ENCODE measurements at places on chromosomes 16 and 17.

GRCh38 chr16:1729026-1729425 is 23.0 kb downstream of the MAPK8IP3 start:
- DNase-seq = no peak

- no peak for DNase-seq
Observed at GRCh38 chr17:60832151-60832585, 154.5 kb downstream of the BCAS3 start.

DNA sequence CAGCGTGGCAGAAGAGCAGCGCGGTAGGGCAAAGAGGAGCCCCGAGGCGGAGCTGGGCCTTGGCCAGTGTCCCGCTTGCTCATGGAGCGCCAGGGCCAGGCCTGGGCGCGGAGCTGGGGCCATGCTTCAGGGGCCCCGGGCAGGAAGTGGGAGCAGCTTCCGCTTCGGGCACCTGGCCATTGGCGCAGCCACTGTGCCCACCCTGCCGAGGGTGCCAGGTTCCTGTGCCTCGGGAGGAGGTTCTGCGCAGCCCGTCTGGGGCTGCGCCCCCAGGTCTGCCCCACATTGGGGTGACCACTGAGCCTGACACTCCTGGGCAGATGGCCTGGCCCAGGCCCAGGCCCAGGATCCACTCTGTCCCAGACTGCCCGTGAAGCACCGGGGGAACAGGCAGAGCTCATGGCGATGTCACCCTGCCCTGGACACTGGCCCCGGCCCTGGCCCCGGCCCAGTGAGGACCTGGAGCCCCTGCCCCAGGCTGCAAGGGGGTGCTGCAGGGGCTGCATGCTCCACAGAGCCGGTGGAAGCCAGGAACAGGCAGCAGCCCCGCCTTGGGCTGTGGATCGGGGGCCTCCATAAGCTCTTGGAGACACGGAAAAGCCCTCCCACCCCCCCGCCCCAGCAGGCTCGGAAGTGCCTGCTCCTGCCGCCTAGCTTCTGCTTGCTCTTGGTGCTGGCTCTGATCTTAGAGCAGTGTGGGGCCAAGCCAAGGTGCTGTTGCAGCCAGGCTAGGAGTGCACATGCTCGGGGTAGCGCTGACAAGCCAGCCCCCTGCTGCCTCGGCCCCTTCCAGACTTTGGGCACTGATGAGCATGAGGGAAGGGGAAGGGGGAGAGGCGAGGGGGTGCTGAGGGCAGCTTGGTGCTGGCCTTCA is 35.9 kb upstream of the FOXJ1 start:
- no peak for DNase-seq

GRCh38 chr17:47363171-47363570 is 39.4 kb downstream of the EFCAB13 start:
- DNase-seq = no peak

DNA sequence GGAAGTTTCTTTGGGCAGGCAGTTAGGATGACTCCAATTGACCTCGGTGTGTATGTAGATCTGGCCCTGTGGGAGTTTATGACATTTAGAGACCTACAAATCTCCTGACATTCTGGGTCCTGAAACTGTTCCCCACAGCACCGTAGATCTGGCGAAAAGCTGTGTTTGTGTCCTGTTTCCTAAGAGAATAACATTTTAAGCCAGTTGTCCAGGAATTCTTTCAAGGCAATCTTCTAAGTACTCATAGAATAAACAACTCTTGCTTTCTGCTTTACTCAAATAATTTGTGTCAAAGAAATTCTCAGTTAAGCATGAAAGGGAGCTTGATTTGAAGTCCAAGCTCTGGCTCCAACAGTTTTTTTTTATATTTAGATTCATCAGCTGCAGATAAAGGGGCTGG is 78.5 kb upstream of the ELAC2 start:
- no peak for DNase-seq

DNA sequence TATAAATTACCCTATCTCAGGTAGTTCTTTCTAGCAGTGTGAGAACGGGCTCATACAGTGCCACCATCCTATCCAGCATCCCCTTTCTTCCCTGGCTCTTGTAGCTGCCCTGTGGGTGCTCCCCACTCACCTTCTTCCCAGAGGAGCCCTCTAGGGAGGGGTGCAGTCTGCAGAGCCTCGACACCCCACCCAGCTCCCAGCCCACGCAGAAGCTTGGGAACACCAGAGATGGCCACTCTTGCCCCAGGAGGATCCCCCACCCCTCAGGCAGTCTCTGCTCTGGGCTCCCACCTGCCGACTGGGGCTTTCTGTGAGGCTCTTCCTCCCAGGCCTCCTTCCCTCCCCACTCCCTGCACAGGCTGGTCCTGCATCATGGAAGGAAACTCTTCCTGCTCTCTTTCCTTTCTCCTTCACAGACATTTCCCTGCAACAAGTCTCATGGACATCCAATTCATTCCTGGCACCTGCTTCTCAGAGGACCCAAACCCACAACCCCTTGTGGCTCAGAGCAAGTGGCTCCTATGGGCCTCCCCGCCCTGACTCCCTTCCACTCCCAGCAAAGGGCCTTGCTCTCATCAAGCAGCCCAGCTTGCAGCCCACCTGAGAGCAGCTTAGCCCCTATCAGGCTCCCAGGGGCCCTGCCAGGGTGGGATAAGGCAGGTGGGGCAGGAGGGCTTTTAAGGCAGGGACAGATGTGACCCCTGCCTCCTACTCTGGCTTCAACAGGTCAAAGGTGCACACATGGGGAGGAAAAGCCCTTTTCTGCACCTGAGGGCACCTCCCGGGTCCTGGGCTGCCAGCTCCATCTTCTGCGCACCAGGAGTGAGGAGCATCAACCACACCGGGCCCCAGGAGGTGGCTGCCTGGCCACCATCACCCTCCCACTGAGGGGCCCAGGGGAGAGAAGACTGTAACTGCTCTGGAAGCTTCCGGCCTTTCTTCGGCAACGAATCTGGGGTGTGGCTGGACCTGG is 263.8 kb upstream of the TNRC6C start:
- DNase-seq = no peak

DNA sequence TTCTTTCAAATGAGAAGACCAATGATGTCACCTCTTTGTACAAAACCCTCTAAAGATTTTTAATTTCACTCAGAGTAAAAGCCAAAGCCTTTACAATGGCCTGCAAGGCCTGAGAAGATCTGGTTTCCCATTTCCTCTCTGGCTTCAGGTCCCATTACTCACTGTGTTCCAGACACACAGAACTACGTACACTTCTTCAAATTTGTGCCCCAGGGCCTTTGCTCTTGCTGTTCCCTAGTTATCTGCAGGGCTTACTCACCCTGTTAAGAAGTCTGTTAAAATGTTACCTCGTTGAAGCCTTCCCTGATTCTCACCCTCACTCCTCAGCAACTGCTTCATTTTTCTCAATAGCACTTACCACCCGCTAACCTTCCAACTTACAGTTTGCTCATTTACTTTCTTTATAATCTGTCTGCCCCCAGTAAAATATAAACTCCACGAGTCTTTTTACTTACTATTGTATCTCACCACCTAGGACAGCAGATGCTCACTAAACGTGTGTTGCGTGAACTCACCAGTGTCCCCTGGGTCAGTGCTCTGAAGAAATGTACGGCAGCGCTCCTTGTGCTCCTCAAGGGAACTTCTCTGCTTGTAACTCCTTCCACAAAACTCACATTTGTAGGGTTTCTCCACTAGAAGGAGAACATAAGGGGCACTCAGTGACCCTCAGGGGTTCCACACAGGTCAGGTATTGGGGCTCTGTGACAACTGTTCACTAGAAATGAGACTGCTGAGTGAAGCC is 50.2 kb downstream of the GRB7 start:
- DNase-seq = no peak

DNA sequence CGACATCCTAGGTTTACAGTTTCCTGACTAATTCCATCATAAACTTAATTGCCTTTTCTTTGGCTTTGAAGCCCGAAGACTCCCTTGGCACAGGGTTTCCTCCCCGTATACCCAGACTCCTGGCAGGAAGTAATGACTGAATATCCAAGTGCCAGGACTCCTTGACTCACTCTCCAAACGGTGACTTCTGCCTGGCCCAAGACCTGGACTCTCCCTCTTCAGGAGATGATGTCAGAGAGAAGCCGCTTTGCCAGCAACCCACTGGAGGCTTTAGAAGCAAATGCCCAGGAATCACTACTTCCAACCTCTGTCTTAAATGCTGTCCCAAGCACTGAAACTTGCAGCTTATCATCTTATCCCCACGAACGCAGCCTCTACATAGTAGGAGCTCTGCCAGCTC is 146.5 kb downstream of the RGS9 start:
- no peak for DNase-seq

DNA sequence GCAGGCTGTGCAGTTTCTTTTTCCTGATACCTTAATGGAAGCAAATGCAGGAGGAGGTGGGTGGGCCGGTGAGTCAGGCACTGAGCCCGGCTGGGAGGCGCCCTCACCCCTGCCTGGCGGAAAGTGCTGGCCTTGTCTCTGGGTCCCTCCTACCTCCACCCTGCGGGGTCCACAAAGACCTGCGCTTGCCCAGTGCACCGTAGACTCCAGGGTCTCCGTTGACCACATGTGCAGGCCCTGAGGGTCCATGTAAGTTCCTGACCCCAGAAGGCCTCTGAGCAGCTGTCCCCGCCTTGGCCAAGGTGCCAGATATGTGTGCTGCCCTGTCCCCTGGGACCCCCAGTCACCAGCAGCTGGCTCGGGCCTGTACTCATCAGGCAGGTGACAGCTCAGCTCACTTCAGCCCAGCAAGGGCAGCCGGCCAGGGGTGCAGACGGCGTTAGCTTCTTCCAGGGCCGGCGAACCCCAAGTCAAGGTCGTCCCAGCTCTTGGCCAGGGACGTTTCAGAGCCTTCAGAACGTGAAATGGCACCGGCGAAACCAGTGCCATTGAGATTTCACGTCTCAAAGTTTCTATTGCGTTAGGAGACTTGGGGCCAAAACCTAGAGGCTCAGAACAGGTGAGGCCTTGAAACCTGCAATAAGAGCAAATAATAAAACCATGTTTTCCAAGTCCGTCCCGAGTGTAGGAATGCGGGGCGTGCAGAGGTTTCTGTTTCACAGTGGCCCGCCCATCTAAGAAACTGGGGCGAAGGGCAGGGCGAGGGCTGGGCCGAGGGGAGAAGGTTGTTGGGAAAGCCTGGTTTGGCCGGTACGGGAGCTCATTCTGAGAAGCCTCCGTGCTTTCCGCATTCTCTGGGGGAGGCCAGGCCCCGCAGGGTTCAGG is 12.1 kb downstream of the METRNL start:
- DNase-seq = no peak

- DNase-seq = no peak
Observed at GRCh38 chr17:47883589-47884426, 12.2 kb upstream of the SP2 start.

GRCh38 chr16:75660321-75660720 is 12.7 kb downstream of the TERF2IP start:
- no peak for DNase-seq

DNA sequence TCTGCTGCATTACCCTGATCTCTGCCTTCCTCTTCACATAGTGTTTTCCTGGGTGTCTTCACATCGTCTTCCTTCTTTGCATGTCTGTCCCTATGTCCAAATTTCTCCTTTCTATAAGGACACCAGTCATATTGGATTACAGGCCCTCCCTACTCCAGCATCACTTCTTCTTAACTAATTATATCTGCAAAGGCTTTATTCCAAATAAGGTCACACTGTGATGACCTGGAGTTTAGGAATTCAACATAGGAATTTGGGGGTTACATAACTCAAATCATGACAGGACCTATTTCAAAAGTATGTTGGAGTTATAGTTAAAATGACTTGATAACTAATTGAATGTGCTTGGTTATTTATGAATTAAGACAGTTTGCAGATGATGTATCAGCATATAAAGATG is 490.5 kb upstream of the ERCC4 start:
- no peak for DNase-seq

All from GM12864 (cell line).